ENCODE measurements at places on chromosomes 6 and 20. TPM values are rescaled to one million over a fixed set of nuclear protein-coding genes. Genes with fewer than 3 reads are reported as not detected.

Gene CLIC5
- polyA plus RNA-seq, result 111 TPM

Gene SLC17A1
- polyA plus RNA-seq, result 0.09 TPM

Gene MYB
- 12.1 TPM for polyA plus RNA-seq

Gene DNMT3B
- polyA plus RNA-seq, result 2.4 TPM

Gene RALGAPA2
- polyA plus RNA-seq, result 33.1 TPM

Gene RIPPLY2
- polyA plus RNA-seq, result 0.88 TPM

Gene SAMD10
- 5.0 TPM for polyA plus RNA-seq

Gene MRS2
- 27.0 TPM for polyA plus RNA-seq

DNA sequence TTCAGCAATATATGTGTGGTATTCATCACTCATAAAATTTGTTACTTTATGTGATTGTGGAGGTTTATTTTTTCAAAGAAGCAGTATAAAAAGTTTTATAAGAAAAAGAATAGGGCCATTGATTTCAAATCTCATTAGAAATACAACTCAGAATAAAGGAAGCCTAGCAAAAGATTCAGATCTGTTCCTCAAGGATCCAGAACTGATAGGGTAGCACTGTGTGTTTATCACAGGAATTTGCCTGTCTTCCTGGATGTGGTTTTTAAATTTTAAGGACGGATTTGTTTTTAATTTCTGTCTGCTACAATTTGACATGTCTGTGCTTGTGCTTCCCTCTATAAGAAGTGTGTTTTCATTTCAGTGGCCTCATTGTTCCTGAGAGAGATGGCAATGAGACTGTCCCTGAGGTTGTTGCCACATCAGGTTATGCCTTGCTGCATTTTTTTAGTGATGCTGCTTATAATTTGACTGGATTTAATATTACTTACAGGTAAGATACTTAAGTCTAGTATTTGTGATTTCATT is 74.6 kb downstream of the ATRN start:
- H3K36me3 ChIP-seq, result peaks cover 41% of the 10 kb centered on the region
- no peak for DNase-seq
- no peaks in the 10 kb centered on the region for H3K4me1 ChIP-seq
- H3K27ac ChIP-seq, result no peak overlapping the region
- no peak overlapping the region for H3K4me3 ChIP-seq

DNA sequence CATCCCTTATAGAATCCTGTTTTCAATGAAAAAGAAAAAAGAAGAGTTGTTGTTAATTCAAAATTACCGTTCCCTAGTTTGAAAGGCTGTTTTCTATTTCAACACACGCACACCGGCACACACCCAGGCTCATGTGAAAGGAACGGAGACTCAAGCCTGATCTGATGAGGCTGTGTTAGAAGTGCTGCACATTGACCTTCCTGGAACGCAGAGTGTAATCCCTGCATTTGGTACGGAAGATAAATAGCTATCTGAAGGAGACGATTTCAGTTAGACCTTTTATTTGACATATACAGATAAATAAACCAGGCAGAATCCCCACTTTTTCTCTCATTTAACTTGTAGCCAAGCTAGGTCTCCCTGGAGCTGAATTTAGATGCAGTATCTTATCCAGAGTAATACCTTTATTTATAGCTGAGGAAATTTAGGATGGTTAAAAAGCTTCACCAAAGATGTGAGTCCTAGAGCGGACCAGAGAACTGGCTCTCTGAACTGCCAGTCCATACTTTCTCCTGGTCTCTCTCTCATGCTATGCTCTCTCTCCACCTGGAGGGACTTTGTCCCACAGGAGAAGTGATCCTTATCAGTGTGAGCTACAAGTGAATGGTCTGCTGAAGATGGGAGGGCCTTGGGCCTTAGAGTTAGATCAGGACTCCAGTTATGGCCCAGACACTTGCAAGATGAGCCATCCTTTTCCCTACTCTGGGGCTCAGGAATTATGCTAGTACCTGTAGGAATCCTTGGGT is 30.6 kb downstream of the MAP3K4 start:
- peaks cover 3% of the 10 kb centered on the region for H3K4me1 ChIP-seq
- H3K27me3 ChIP-seq, result no peaks in the 10 kb centered on the region
- H3K4me3 ChIP-seq, result no peak overlapping the region

DNA sequence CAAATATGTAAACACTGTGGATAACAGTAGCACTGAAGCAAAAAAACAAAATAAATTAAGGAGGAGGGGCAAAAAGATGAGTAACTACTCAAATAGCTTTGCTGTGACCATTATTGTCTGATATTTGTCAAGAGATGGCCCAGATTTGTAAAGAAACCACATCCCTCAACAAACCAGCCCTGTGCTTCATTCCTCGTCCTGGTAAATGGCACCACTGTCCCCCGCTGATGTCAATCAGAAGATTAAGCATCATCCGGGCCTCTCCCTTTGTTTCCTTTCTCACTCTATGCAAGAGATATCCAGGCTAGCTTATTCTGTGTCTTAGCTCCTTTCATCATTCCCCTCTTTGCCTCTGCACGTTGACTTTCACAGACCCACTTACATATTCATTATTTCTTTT is 259.0 kb downstream of the SYNE1 start:
- no peaks in the 10 kb centered on the region for H3K4me1 ChIP-seq
- no peak overlapping the region for H3K4me3 ChIP-seq
- H3K36me3 ChIP-seq, result no peaks in the 10 kb centered on the region
- no peak overlapping the region for H3K27ac ChIP-seq
- H3K27me3 ChIP-seq, result no peaks in the 10 kb centered on the region

DNA sequence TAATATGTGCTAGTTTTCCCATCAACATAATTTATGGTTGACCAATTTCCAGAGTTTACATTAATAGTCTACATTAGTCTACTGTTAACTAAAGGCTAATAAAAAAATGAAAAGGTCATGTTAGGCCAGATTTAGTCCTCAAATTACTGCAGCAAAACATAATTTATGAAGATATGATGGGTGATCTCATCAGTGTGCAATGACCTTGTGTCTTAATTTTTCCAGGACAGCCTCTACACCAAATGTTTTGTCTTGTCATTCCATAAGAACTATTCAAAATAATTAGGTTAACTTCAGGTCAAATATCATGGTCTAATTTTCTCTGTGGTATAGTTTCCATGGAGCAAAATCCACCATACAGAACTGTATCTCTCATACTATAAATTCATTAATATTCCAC is 234.2 kb downstream of the COL12A1 start:
- no peaks in the 10 kb centered on the region for H3K36me3 ChIP-seq
- H3K27ac ChIP-seq, result no peak overlapping the region
- no peaks in the 10 kb centered on the region for H3K27me3 ChIP-seq
- no peaks in the 10 kb centered on the region for H3K4me1 ChIP-seq
- no peak for DNase-seq

DNA sequence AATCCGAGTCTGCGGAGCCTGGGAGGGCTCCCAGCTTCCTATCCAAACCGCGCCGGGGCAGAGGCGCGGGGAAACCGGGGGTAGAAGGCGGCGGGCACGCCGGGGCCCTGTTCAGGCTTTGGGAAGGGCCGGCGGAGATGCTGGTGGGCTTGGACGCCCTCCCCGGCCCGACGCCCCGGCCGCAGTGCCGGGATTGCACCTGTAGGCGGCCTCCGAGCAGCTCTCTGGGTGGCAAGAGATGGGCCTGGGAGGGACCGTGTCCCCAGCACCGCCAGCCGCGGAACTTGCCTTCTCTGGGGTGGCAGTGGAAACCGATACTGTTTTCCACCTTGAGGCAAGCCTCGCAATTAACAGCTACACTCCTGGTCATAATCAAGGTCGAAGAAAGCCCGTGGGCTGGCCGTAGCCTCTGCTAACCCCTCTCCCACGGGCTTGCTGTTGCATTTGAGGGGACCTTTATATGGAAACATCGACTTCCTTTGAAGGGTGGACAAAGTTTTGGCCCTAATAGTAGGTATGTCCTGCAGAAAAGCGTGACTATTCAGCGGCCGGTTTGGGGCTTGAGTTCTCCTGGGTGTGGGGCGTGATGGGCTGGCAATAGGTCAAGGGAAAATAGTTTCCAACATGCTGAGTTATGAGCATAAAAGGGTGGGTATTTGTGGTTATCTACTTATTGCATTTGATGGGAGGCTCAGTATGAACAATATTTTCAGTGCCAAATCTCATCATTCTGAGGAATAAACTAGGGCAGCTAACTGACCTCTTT is 1.1 kb upstream of the JAG1 start:
- peak overlapping the region; percentile 93 for H3K4me3 ChIP-seq
- no peaks in the 10 kb centered on the region for H3K27me3 ChIP-seq
- H3K27ac ChIP-seq, result peak overlapping the region; percentile 98
- H3K4me1 ChIP-seq, result peaks cover 12% of the 10 kb centered on the region
- peak; percentile 85 for DNase-seq

- no peaks in the 10 kb centered on the region for H3K27me3 ChIP-seq
- DNase-seq, result no peak
- H3K27ac ChIP-seq, result no peak overlapping the region
- peaks cover 13% of the 10 kb centered on the region for H3K36me3 ChIP-seq
Measured at GRCh38 chr6:35026434-35027222, 114.5 kb downstream of the TCP11 start.

DNA sequence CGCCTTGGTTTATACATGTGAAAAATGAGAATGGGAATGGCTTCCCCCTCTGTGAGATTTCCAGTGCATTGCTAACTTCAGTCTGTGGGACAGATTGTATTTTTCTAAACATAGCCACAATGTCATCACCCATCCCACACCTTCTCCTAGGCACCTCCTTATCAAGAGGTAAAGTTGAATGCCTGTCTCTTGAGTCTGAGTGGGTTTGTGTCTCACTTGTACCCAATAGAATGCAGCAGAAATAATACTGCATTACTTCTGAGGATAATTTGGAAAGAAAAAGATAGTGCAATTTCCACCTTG is 27.9 kb downstream of the RIN2 start:
- no peak for DNase-seq
- H3K4me1 ChIP-seq, result peaks cover 6% of the 10 kb centered on the region
- H3K27ac ChIP-seq, result no peak overlapping the region
- H3K4me3 ChIP-seq, result no peak overlapping the region
- no peaks in the 10 kb centered on the region for H3K27me3 ChIP-seq

DNA sequence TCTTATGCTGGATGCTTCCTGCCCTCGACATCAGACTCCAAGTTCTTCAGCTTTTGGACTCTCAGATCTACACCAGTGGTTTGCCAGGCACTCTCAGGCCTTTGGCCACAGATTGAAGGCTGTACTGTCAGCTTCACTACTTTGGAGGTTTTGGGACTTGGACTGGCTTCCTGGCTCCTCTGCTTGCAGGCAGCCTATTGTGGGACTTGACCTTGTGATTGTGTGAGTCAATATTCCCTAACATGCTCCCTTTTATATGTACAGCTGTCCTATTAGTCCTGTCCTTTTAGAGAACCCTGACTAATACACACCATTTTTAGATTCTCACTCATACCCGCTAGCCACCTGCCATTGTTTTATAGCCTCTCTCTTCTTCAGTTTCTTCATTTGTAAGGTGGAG is 382.1 kb upstream of the TSHZ2 start:
- H3K4me1 ChIP-seq, result no peaks in the 10 kb centered on the region
- H3K27me3 ChIP-seq, result no peaks in the 10 kb centered on the region
- H3K4me3 ChIP-seq, result no peak overlapping the region
- no peak overlapping the region for H3K27ac ChIP-seq
- no peaks in the 10 kb centered on the region for H3K36me3 ChIP-seq

GRCh38 chr6:75116946-75117345 is 88.9 kb downstream of the COL12A1 start:
- no peaks in the 10 kb centered on the region for H3K27me3 ChIP-seq
- DNase-seq, result no peak
- H3K27ac ChIP-seq, result no peak overlapping the region
- H3K4me1 ChIP-seq, result no peaks in the 10 kb centered on the region
- no peak overlapping the region for H3K4me3 ChIP-seq

DNA sequence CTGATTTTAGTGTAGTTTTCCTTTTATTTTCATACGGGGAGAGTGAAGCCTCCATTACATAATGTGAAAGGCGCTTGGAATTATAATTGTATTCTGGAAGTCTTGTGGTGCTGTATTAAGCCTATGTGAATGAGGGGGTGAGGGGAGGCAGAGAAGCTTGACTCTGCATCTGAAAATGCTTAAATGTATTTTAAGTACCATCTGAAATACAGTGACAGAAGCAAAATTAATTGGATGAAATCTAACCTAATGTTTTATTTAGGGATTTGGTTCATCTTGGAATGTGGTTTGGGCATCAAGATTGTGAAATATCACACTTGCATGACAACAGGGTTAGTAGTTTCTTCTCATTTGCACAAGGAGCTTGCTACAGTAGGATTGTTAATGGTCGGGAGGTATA is 41.2 kb downstream of the TMEM200A start:
- H3K27ac ChIP-seq, result no peak overlapping the region
- no peaks in the 10 kb centered on the region for H3K36me3 ChIP-seq
- DNase-seq, result no peak
- no peaks in the 10 kb centered on the region for H3K4me1 ChIP-seq

DNA sequence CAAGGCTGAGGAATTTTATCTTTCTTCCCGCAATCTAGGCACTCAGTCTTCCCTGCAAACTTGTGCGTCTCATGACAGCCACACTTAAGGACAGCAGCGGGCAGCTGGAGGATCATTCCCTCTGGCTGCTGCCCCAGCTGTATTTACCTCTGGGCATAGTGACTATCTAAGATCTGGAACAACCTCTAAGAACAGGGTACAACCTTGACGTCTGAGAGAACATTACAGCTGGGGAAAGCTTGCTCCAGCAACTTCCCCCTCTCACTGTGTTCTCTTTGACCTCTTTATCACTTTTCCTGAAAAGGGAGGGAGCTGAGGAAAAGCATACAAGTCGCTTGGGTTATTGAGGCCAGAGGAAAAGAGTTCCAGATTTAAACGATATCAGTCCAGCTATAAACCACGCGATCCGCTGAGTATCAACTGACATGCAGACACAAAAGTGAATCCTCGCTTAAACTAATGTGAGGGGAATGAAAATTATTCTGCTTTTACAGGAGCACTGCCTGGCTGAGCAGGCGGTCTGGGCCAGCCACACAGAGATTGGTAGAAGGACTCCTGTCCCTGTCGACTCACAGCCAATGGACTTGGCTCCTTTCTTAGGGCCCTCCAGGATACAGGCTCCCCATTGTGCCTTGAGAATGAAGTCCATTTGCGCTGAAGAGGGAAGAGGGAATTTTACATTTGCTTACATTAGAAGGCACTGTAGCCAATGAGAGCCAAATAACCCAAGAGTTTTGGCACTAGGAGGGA is 153.3 kb downstream of the QRSL1 start:
- H3K4me3 ChIP-seq, result no peak overlapping the region
- H3K4me1 ChIP-seq, result peaks cover 24% of the 10 kb centered on the region
- peak; percentile 46 for DNase-seq
- H3K27ac ChIP-seq, result peak overlapping the region; percentile 24
- H3K27me3 ChIP-seq, result no peaks in the 10 kb centered on the region

- no peaks in the 10 kb centered on the region for H3K4me1 ChIP-seq
- no peak overlapping the region for H3K27ac ChIP-seq
- no peaks in the 10 kb centered on the region for H3K36me3 ChIP-seq
Measured at GRCh38 chr20:10527781-10528180, 92.7 kb downstream of the SLX4IP start.

GRCh38 chr6:156917213-156917612 is 140.0 kb downstream of the ARID1B start:
- H3K27ac ChIP-seq, result no peak overlapping the region
- no peak for DNase-seq
- H3K36me3 ChIP-seq, result peaks cover 6% of the 10 kb centered on the region
- no peak overlapping the region for H3K4me3 ChIP-seq
- no peaks in the 10 kb centered on the region for H3K4me1 ChIP-seq

DNA sequence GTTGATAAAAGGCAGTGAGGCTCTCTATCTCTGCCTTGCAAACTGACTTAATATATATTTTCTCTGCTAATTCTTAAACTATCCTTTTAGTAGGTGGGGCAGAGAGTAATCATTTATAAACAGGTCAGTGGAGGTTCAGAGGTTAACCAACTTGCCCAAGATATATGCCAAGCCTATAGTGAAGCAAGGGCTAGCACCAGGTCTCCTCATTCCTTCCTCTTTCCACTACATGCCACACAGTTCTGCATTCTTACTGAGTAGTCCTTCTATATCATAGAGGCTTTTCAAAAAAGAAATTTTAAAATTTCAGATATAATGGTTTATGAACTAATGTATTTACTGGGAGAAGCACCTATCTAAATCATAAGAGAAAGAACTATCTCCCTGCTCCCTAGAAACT is 8.5 kb downstream of the ARG1 start:
- no peak overlapping the region for H3K27ac ChIP-seq
- no peaks in the 10 kb centered on the region for H3K27me3 ChIP-seq
- no peak for DNase-seq
